ENCODE measurements at places on chromosomes 12 and 14.

- H3K4me3 ChIP-seq = no peak overlapping the region
- no peaks in the 10 kb centered on the region for H3K36me3 ChIP-seq
- DNase-seq = no peak
- H3K27ac ChIP-seq = no peak overlapping the region
- no peaks in the 10 kb centered on the region for H3K4me1 ChIP-seq
- H3K27me3 ChIP-seq = peaks cover 2% of the 10 kb centered on the region
Measured at GRCh38 chr12:95351748-95352147, 122.2 kb upstream of the METAP2 start.

- peaks cover 13% of the 10 kb centered on the region for H3K27me3 ChIP-seq
- DNase-seq = no peak
- no peaks in the 10 kb centered on the region for H3K36me3 ChIP-seq
- no peaks in the 10 kb centered on the region for H3K4me1 ChIP-seq
- no peak overlapping the region for H3K4me3 ChIP-seq
- H3K27ac ChIP-seq = no peak overlapping the region
Measured at GRCh38 chr12:117921929-117922777, 46.6 kb downstream of the KSR2 start.

- H3K4me1 ChIP-seq = peaks cover 12% of the 10 kb centered on the region
- peaks cover 7% of the 10 kb centered on the region for H3K36me3 ChIP-seq
- no peak for DNase-seq
- H3K27ac ChIP-seq = no peak overlapping the region
Measured at GRCh38 chr12:47650469-47650868, 55.4 kb downstream of the RPAP3 start.

DNA sequence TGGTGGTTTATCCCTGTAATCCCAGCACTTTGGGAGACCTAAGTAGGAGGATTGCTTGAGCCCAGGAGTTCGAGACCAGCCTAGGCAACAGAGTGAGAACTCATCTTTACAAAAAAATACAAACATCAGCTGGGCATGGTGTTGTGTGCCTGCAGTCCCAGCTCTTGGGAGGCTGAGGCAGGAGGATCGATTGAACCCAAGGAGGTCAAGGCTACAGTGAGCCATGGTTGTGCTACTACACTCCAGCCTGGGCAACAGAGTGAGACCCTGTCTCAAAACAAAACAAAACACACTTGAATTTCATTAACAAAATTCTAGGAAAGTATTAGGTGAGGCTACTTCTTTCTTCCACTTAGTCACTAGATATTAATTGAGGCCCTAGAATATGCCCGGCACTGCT, 77.1 kb downstream of the STXBP6 start:
- no peak for DNase-seq
- H3K27me3 ChIP-seq = peaks cover 7% of the 10 kb centered on the region
- H3K4me1 ChIP-seq = no peaks in the 10 kb centered on the region
- no peak overlapping the region for H3K27ac ChIP-seq
- no peaks in the 10 kb centered on the region for H3K36me3 ChIP-seq
- H3K4me3 ChIP-seq = no peak overlapping the region

- no peak overlapping the region for H3K4me3 ChIP-seq
- no peak for DNase-seq
- no peaks in the 10 kb centered on the region for H3K4me1 ChIP-seq
- peaks cover under 1% of the 10 kb centered on the region for H3K27me3 ChIP-seq
Measured at GRCh38 chr12:28027947-28028724, 55.6 kb upstream of the PTHLH start.

- peaks cover 3% of the 10 kb centered on the region for H3K27me3 ChIP-seq
- H3K27ac ChIP-seq = no peak overlapping the region
- no peak overlapping the region for H3K4me3 ChIP-seq
- H3K36me3 ChIP-seq = no peaks in the 10 kb centered on the region
Measured at GRCh38 chr14:36056845-36057244, 119.7 kb downstream of the PTCSC3 start.

DNA sequence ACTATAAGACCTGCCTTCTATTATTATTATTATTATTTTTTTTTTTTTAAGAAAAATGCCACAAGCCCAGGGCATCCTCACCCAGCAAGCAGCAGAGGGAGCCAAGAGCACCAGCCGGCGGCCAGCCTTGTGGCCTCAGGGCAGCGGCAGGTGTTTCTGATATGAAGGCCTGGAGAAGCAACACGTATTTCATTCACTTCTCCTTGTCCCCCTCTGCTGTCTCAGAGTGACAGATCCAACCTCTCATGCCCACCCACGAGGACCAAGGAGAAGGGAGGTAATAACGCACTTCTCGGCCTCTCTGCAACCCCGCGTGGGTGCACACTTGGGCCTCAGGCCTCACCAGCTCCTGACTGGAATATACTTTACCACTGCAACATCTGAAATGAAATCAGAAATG, 25.4 kb downstream of the CDC42BPB start:
- no peak overlapping the region for H3K27ac ChIP-seq
- H3K36me3 ChIP-seq = no peaks in the 10 kb centered on the region
- H3K4me3 ChIP-seq = no peak overlapping the region
- H3K4me1 ChIP-seq = no peaks in the 10 kb centered on the region
- H3K27me3 ChIP-seq = no peaks in the 10 kb centered on the region
- DNase-seq = no peak

Measured in activated naive CD8-positive, alpha-beta T cell treated with anti-CD3 and anti-CD28 coated beads, Interleukin-2, amount 50 U/mL, for 24 hours (primary cell).